ENCODE measurements at places on chromosomes 1 and 21.

DNA sequence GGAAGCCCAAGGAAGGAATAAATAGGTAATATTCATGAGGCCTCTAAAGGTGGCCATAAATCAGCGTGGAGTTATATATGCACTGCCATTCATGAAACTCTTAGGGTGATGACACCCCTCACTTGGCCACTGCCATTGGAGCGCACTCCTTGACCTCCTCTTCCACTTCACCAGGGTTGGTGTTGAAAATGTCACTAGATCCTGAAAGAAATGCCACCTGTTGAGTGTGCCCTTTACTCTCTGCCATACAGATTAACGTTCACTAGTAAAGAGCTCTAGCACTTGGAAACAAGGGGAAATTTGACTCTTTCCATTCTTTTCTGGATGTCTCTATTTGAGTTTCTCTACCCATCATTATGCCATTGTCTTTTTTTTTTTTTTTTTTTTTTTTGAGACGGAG is 83.5 kb upstream of the GREM2 start:
- DNase-seq = no peak

GRCh38 chr1:80675454-80675853 is 1125.3 kb upstream of the ADGRL2 start:
- no peak for DNase-seq

- no peak for DNase-seq
Measured at GRCh38 chr1:27383039-27383605, at the start of gene CD164L2. CD164L2 (minus strand) TSS chr1:27383333; CDS start chr1:27383239, 94 bp downstream.

DNA sequence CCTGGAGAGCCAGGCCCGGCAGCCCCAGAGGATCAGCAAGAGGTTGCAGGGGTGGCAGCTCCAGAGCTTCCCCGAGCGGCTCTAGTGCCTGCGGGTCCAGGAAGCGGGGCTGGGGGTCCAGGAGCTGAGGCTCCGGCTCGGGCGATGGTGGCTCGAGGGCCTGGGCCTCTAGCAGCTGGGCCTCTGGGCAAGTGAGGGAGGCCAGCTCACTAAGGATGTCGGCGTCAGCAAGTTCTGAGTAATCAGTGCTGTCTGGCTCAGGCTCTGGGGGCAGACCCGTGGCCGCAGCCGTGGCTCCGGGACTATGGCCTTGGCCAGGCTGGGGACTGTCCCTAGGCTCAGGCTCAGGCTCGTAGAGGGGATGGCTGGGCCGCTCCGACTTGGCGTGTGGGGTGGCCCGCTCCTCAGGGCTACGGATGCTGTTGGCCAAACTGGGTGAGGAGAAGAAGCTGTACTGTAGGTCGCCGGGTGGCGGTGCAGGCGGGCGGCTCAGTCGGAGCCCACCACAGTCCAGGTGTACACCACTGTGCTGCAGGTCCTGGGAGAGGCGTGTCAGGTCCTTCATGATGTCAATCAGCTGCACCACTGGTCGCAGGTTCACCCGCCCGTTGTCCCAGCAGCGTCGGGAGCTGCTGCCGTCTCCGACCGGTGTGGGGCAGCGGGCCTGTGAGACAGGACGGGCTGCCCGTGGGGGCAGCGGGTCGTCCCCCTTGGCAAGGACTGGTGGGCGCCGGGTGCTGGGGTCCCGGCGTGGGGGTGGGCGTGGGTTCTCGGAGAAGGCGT is 52.6 kb downstream of the AHDC1 start:
- no peak for DNase-seq

DNA sequence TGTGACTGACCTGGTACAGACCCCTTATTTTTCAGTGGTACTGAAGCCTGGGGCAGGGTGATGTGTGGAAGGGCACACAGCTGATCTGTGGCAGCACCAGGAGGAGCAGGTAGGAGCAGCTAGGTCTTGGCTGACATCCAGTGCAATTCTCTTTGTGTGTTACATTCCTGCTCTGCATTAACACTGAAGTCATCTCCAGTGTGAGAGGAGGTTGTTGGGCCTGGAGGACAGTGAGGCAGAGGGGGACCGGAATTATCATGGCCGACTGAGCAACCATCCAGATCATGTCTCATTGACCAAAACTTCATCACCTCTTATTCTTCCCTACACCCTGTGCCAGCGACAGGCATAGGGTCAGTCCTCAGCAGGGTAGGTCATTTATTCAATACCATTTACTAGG is 1.5 kb downstream of the SLAMF8 start:
- DNase-seq = no peak

- no peak for DNase-seq
Measured at GRCh38 chr1:58726581-58726980, 26.7 kb upstream of the MYSM1 start.

DNA sequence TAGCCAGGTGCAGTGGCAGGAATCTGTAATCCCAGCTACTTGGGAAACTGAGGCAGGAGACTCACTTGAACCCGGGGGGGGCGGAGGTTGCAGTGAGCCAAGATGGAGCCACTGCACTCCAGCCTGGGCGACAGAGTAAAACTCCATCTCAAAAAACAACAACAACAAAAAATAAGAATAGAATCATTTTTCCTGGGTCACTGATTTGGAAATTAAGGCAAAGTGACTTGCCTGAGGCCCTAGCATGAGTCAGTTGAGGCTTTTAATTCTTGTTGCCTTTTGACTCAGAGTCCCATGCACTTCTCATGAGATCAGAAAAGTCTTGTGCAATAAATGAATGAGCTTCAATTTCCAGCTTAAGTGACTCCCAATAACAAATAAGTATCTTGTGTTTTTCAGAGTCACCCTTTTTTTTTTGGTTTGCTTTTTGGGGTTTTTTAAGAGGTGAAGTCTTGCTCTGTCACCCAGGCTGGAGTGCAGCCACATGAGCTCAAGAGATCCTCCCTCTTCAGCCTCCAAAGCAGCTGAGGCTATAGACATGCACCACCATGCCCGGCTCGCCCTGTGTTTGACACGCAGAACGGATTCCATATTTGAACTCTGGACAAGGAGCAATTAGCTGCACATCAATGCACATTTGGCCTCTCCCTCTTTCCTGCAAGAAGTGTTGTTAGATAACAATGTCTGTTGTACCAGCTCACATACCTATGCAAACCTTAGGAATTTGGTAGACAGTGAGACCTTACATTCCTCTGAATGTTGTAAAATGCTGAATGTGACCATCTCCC is 3.4 kb upstream of the PLEKHM2 start:
- peak; percentile 92 for DNase-seq

GRCh38 chr21:41294548-41295231 is 21.9 kb upstream of the FAM3B start:
- DNase-seq = no peak

DNA sequence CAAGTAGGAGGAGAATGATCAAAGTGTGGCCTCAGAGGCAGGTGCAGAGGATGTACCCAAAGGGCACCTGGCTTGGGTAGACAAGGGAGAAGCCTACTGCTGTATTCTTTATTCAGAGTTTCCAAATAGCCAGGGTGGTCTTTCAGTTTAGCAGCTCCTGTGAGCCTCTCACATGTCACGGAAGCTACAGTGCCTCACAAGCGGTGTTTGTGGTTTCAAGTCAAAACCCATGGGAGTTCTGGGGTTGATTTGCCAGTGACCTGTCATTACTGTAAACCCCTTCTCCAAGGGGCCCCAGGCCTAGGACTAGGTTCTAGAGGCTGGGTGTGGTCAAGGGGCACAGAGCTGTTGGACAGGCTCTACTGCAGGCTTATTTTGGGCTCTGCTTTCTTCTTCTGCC is 10.2 kb upstream of the IL10 start:
- no peak for DNase-seq

- DNase-seq = peak; percentile 17
Measured at GRCh38 chr1:35717911-35718476, 690 bp downstream of the C1orf216 start.

GRCh38 chr1:234398849-234399381 is 25.7 kb downstream of the COA6 start:
- DNase-seq = peak; percentile 41

DNA sequence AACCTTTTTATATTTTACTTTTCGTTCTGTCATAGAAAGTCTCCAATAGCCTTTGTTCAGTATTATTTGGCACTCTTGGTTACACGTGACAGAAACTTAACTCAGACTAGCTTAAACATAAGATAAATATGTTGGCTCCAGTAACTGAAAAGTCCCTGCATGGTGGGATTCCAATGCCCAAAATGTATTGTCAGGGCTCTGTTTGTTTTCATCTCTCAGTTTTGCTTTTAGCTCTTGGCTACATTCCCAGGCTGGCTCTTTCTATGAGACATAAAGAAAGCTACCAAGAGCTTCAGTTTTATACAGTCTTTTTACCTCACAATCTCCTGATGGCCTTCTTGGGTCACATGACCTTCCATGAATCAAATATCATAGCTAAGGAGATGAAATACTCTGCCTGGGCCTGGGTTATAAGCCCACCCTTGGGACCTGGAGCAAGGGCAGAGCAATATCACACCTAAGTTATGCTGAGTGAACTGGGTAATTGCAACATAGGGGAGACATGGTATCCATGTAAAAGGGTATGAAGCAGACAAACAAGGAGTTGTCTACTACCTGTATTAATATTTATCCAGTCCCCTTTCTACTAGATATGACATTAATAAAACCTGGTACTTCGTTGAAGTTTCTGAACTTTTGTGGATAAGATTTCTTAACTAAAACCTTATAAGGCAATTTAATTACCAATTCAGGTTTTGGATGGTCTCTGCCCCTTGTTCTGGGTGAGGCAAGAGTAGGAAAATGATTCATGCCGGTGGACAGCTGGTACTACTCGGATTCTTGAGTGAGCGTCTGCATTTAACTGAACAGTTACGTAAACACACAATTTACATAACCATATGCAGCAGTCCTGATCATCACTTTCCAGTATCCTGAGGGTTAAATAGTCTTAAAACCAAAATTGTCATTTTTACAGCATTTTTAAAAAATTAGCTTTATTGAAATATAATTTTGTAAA is 442.3 kb downstream of the GPATCH2 start:
- no peak for DNase-seq

DNA sequence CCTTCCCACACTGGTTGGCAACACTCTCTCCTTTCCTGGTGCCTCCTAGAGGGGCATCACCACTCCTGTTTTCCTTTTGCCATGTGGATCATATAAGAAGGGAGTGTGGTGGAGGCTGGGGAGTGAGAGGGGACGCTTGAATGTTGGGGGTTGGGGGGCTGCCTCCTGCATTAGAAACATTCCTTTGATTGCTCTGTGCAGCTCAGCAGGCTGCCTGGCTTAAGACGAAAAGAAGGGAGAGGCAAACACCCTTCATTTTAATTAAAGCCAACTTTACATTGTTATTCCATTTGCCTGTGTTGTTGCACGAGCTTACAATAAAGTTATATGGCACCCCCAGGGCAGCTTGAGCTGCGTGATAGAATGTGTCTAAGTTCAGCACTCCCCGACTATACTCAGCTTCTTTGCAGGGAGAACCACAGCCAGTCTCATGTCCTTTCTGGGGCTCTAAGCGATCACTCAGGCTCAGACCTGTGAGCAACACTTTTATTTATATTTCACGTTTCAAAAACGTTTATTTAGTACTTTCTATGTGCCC is 57.4 kb downstream of the FOXD2 start:
- no peak for DNase-seq

DNA sequence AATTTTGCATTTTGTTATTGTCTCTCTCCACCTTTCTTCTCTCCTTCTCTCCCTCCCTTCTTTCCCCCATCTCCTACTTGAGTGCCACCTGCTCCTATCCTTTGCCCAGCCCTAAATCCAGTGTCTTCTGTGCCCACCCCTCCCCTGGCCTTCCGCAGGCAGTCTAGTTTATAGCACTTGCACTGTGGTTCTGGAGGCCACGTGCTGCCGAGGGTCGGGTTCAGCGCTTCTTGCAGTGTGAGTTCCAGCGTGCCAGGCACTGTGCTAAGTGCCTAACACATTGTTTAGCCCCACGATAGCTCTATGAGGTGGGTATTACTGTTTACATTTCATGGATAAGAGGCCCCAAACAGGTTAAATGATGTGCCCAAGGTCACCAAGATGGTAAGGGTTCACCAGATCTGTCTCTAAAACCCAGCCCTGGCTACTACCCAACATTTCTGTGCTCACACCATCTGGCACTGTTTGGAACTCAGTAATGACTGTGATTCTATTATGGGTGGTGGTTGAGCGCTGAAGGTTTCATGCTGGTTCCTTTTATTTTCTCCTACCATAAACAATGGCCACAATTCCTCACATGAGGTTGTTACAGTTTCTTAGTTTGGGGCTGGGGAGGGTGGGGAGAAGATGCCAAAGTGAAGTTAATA is 14.1 kb upstream of the ATP1A4 start:
- no peak for DNase-seq

- peak; percentile 40 for DNase-seq
Measured at GRCh38 chr1:115184951-115185331, 95.6 kb upstream of the TSPAN2 start.

DNA sequence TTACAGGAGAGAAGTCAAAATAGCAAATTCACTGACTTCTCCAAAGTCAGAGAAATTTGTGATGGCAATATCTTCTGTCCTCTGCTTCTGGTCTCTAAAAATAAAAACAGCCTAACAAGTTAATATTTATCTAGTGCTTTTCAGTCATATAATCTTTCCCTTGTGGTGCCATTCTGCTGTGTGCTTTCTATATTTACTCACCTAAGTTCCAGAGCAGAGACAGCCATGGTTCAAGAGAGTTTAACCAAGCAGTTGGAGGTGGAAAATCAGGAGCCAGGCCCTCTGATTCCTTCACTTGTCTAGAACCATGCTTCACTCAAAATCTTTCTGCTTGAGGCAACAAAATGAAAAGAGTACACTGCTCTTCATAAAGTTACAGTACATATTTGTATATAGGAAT is 39.3 kb downstream of the BRINP2 start:
- DNase-seq = no peak

- no peak for DNase-seq
Measured at GRCh38 chr1:22710701-22711049, at the start of gene EPHB2. EPHB2 (plus strand) TSS chr1:22710839; CDS start chr1:22710983, 144 bp downstream.

GRCh38 chr1:29875557-29876028 is 639.3 kb downstream of the PTPRU start:
- no peak for DNase-seq

GRCh38 chr1:1528301-1529267 is 11.8 kb downstream of the TMEM240 start:
- no peak for DNase-seq

DNA sequence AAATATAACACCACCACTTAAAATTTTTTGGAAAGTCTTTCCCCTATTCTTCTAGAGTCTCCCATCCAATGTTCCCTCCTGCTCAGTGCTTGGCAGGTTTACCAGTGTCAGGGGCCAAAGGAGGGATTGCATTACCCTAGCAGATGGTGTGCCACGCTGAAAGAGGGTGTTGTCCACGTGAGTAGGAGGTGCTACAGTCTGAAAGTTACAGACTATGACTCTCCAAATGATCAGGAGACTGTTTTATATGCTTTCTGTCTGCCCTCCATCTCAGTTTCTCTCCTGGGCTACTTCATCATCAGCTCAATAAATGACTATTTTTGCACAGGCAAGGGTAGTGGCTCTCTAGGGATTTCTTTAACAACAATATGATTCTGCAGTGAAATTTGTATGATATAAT is 31.3 kb upstream of the ANGPTL7 start:
- DNase-seq = no peak

- no peak for DNase-seq
Measured at GRCh38 chr21:34126269-34126668, 52.9 kb downstream of the MRPS6 start.

Measured in AG09309 (cell line).